Fibroblast of the aortic adventitia (primary cell): ENCODE measurements at places on chromosomes 1 and 21. TPM values are rescaled to one million over a fixed set of nuclear protein-coding genes. Genes with fewer than 3 reads are reported as not detected.

Gene RAB25
- not detected in 2 replicates for total RNA-seq

Gene FCRL5
- not detected in 2 replicates for total RNA-seq

Gene NR0B2
- total RNA-seq = not detected in 2 replicates

Gene ITSN1
- 35.0 and 46.5 TPM in 2 replicates for total RNA-seq

Gene DIO1
- not detected in 2 replicates for total RNA-seq

Gene PPM1J
- 0.63 and 1.8 TPM in 2 replicates for total RNA-seq

Gene SPRR2F
- not detected in 2 replicates for total RNA-seq

Gene EPHA8
- total RNA-seq = not detected in 2 replicates

Gene SPRR1B
- not detected in 2 replicates for total RNA-seq

Gene SPATA46
- total RNA-seq = not detected in 2 replicates

Gene NEGR1
- 1.1 and 20.7 TPM in 2 replicates for total RNA-seq

Gene TBX15
- total RNA-seq = 0.33 and 0.63 TPM in 2 replicates

Gene APCS
- total RNA-seq = not detected in 2 replicates

Gene NECTIN4
- not detected in 2 replicates for total RNA-seq
